ENCODE measurements at places on chromosomes 12 and 14. TPM values are rescaled to one million over a fixed set of nuclear protein-coding genes. Genes with fewer than 3 reads are reported as not detected.
A peak's percentile ranks its signal among the peaks of the same experiment; 100 is the strongest.

DNA sequence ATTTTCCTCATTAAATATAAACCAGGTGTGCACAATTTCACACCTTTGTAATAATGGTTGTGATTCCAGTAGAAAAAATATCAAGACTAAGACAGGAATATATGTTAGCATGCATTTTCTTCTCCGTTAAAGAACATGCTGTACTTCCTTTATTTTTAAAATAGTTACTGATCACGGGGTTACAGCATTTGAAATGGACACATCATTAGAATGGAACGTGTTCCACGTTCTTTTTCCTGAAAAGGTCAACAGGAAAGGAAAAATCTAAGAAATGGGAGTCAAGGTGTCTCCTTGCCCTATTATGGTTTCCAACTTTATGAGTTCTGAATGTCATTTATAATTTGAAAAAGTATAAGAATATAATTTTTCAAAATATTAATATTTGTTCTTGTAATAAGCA lies 1325.7 kb downstream of the SLC16A7 start:
- H3K4me1 ChIP-seq: no peaks in the 10 kb centered on the region
- H3K36me3 ChIP-seq: no peaks in the 10 kb centered on the region
- H3K27ac ChIP-seq: no peak overlapping the region
- H3K27me3 ChIP-seq: no peaks in the 10 kb centered on the region
- no peak overlapping the region for H3K4me3 ChIP-seq

GRCh38 chr12:50936821-50937530 lies 15.4 kb upstream of the HIGD1C start:
- peaks cover 4% of the 10 kb centered on the region for H3K4me1 ChIP-seq
- H3K27me3 ChIP-seq: no peaks in the 10 kb centered on the region
- H3K27ac ChIP-seq: no peak overlapping the region
- no peaks in the 10 kb centered on the region for H3K36me3 ChIP-seq
- DNase-seq: no peak

The C12orf54 gene
- 0.95 TPM for total RNA-seq

DNA sequence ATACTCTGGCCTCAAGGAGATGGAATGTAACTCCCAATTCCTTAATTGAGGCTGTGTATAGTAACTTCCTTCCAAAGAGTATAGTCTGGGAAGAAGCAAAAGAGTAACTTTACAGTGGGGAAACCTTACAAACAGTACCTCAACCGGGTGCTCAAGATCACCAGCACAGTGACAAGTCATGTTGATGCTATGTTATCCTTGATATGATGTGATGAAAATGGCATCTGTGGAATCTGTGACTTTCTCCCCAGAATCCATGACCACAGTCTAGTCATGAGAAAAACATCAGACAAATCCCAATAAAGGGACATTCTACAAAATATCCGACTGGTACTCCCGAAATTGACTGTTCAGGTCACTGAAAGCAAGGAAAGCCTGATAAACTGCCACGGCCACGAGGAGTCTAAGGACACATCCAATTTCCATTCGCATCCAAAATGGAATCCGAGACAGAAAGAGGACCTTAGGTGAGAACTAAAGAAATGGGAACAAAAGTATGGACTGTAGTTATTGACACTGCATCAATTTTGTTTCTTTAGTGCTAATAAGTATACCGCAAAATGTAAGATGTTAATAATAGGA lies 97.3 kb upstream of the FRMD6 start:
- H3K27ac ChIP-seq: no peak overlapping the region
- no peaks in the 10 kb centered on the region for H3K4me1 ChIP-seq
- no peak overlapping the region for H3K4me3 ChIP-seq
- DNase-seq: no peak

The NOC4L gene
- total RNA-seq: 8.6 TPM

GRCh38 chr12:83313322-83313721 lies 626.6 kb downstream of the TMTC2 start:
- no peaks in the 10 kb centered on the region for H3K27me3 ChIP-seq
- H3K4me3 ChIP-seq: no peak overlapping the region
- H3K36me3 ChIP-seq: no peaks in the 10 kb centered on the region
- H3K27ac ChIP-seq: no peak overlapping the region
- no peaks in the 10 kb centered on the region for H3K4me1 ChIP-seq

GRCh38 chr12:77118696-77119095 lies 53.3 kb upstream of the E2F7 start:
- H3K27me3 ChIP-seq: no peaks in the 10 kb centered on the region
- no peak for DNase-seq
- no peaks in the 10 kb centered on the region for H3K36me3 ChIP-seq
- H3K27ac ChIP-seq: no peak overlapping the region

DNA sequence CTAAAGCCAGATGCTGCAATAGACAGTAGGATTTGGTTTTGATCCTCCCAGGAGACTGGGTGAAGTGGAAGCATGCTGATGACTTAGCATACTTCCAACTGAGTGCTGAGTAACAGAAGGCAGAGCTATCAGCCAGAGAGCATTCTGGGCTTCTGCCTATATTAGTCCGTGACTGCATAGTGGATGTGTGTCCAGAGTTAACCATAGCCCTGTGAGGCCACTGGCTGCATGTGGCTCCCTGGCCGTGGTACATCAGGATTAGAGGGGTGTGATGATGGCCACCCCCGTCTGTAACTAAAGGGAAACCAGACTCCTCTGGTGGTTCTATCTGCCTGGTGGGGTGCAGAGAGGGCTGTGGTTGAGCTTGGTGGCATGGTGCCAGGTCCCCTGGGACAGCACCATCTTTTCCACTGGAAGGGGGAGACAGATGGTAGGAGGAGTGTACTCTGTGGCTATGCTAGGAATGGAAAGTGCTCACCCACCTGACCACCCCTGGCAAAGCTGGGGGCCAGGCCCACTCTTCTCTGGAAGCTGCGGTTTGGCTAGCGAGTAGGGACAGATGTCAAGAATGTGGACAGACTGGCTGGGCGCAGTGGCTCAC lies 27.4 kb downstream of the ABCD4 start:
- H3K27me3 ChIP-seq: no peaks in the 10 kb centered on the region
- no peak for DNase-seq
- H3K27ac ChIP-seq: no peak overlapping the region
- H3K4me1 ChIP-seq: no peaks in the 10 kb centered on the region

GRCh38 chr12:71685312-71685906 lies 473 bp upstream of the TMEM19 start:
- peak overlapping the region; percentile 61 for H3K4me3 ChIP-seq
- H3K27ac ChIP-seq: peak overlapping the region; percentile 76
- no peaks in the 10 kb centered on the region for H3K27me3 ChIP-seq
- H3K4me1 ChIP-seq: no peaks in the 10 kb centered on the region
- H3K36me3 ChIP-seq: no peaks in the 10 kb centered on the region

DNA sequence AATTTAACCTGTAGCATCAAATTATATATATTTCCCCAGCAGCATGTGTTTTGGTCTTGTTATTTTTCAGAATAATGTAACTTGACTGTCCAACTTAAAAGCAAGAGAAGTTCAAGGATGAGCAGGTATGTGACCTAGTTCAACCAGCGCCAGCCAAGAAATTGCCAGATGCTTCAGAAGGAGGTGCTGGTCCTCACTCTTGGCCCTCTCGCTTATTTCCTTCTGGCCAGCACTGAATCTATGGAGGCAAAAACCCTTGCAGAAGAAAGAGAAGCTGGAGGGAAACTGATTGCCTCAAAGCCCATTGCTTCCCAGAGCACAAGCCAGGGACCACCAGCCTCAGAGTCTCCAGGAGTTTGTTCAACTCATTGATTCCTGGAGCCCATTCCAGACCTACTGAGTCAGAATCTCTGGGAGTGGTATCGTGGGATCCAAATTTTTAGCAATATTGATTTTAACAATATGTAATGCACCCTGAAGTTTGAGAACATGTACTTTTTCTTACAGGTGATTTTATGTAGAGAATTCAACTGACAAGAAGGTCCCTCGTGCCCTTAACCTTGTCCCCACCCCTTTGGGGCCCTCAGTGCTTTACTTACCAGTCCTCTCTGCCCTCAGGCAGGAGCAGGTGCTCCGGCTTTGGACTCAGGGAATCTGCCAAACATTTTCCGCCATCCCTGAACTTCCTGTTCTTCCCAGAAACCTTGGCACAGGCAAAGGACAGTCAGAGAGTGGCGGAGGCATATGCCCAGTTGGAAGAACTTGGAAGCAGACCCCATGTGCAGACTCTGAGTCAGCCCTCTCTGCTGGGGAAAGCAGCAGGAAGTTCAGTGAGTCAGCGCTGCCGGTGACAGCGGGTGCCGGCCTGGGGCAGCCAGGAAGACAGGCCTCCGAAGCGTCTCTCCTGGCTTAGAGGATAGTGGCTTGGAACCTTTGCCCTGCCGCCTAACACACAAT lies 10.4 kb downstream of the BEST3 start:
- H3K36me3 ChIP-seq: no peaks in the 10 kb centered on the region
- DNase-seq: peak; percentile 20
- no peaks in the 10 kb centered on the region for H3K27me3 ChIP-seq
- no peaks in the 10 kb centered on the region for H3K4me1 ChIP-seq
- no peak overlapping the region for H3K27ac ChIP-seq
- H3K4me3 ChIP-seq: no peak overlapping the region

The ALG10 gene
- 8.2 TPM for total RNA-seq

- peaks cover 14% of the 10 kb centered on the region for H3K4me1 ChIP-seq
- H3K27me3 ChIP-seq: no peaks in the 10 kb centered on the region
- no peaks in the 10 kb centered on the region for H3K36me3 ChIP-seq
- DNase-seq: no peak
These were observed 198.1 kb upstream of the KRR1 start for GRCh38 chr12:75709503-75709902.

GRCh38 chr12:3092764-3093163 lies 15.6 kb downstream of the TSPAN9 start:
- peaks cover 16% of the 10 kb centered on the region for H3K4me1 ChIP-seq
- H3K27ac ChIP-seq: no peak overlapping the region
- DNase-seq: no peak
- H3K4me3 ChIP-seq: no peak overlapping the region

DNA sequence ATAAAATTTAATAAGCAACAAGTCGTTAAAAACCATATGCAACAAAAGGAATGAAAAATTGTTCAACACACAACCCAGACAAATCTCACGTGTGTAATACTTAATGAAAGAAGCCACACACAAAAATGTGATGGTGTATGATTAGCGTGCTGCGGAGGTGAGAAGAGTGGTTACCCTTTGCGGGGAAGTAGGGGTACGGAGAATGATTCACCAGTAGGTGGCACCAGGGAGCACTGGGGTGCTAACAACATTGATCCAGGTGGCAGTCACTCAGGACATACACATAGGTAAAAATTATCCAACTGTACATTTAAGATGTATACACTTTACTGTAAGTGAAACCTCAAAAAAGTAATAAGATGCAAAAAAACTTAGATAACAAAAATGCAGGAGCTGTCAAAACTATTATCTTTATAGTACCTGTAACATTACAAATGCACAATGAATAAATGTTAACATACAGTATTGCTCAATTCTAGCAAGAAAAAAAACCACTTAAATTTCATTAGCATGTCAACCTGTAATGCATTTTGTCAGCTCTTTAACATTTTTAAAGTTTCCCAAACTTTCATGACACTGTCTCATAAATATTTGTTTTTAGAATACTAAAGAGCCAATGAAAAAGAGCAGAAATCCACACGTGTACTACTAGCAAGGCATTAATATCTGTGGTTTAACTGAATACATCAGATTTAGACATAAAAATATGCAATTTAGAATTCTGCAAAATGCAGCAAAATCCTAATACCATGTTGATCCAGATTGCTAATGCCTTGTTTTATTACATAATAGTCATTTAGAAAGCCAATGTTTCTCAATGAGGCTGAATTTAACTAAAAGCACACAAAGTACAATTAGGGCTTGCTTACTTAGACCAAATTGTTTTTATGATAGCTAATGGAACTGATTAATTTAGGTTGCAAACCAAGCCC lies 46.7 kb downstream of the TMCC3 start:
- peaks cover 3% of the 10 kb centered on the region for H3K4me1 ChIP-seq
- no peaks in the 10 kb centered on the region for H3K36me3 ChIP-seq
- no peak for DNase-seq

DNA sequence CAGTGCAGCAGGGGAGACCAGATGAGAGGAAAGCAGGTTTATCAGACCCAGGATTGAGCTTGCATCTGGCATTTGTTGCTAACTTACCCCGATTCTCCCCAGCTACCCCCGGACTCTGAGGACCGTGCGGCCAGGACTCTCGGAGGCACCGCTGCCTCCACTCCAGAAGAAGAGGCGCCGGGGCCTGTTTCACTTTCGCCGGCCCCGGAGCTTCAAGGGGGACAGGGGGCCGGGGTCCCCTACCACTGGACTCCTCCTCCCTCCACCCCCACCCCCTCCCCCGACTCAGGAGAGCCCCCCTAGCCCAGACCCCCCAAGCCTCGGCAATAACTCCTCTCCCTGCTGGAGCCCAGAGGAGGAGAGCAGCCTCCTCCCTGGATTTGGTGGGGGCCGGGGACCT lies 6.5 kb upstream of the CPNE6 start:
- no peak overlapping the region for H3K27ac ChIP-seq
- no peak overlapping the region for H3K4me3 ChIP-seq
- H3K27me3 ChIP-seq: no peaks in the 10 kb centered on the region
- H3K4me1 ChIP-seq: no peaks in the 10 kb centered on the region
- no peaks in the 10 kb centered on the region for H3K36me3 ChIP-seq
- DNase-seq: no peak

DNA sequence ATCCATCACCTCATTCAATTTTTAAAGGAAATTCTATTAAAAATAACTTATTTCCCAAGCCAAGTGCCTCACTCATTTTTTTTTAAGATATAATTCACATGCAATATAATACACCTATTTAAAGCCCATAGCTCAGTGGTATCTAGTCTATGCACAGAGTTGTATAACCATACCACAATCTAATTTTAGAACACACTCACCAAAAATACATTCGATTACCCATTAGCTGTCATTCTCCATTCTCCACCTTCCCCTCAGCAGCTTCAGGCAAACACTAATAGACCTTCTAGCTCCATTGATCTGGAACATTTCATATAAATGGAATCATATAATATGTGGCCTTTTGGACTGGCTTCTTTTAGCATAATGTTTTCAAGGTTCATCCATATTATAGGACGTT lies 49.5 kb downstream of the CLMN start:
- no peak overlapping the region for H3K4me3 ChIP-seq
- peaks cover 2% of the 10 kb centered on the region for H3K4me1 ChIP-seq
- no peaks in the 10 kb centered on the region for H3K27me3 ChIP-seq
- no peak overlapping the region for H3K27ac ChIP-seq

The ETFRF1 gene
- total RNA-seq: 27.1 TPM

The KRT6C gene
- not detected for total RNA-seq

The SLC4A8 gene
- 13.6 TPM for total RNA-seq

Data from ovary (tissue), 10 donors.